ENCODE measurements at places on chromosomes 5 and 9.

DNA sequence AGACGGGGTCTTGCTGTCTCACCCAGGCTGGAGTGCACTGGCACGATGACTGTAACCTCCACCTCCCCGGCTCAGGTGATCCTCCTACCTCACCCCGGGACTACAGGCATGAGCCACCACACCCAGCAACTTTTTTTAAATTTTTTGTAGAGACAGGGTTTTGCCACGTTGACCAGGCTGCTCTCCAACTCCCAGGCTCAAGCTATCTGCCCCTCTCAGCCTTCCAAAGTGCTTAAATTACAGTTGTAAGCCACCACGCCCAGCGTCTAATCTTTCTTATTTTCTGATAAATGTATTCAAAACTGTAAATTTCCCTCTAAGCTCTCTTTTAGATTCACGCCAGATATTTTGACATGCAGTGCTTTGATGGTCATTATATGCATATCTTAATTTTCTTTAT, 10.3 kb downstream of the FRRS1L start:
- no peak for DNase-seq

DNA sequence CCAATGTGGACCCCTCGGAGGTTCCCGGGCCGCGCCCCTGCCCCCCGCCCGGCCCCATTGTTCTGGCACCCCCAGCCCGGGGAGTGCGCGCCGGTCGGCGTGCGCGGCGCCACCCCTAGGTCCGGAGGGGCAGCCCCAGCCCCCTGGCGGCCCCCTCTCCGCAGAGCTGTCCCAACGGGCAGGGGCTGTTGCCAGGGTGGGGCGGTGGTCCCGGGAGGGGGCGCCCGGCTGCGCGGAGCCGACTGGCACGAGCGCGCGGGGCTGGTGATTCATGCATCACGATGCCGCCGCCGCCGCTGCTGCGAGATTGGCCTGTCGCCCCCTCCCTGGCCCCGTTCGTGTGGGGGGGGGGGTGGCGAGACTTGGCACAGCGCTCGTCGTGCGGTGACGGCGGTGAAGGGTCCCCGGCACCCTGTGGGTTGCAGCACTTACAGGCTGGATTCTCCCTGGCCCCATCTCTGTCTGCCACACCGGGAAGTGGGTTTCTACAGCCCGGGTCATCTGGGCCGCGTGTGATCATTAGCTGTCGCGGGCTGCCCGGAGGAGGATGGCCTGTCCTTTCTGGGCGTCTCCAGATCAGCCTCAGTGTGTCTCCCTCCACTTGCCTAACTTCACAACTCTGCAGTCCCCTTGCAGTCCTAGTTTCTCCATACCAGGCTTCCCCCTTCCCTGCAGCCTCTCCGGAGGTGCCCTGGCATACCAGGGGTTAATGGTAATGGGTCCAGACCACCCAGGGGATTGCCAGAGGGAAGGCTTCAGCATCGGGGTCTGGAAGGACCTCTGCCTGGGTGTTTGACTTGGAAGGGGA, 858 bp downstream of the NCS1 start:
- DNase-seq = peak; percentile 27

DNA sequence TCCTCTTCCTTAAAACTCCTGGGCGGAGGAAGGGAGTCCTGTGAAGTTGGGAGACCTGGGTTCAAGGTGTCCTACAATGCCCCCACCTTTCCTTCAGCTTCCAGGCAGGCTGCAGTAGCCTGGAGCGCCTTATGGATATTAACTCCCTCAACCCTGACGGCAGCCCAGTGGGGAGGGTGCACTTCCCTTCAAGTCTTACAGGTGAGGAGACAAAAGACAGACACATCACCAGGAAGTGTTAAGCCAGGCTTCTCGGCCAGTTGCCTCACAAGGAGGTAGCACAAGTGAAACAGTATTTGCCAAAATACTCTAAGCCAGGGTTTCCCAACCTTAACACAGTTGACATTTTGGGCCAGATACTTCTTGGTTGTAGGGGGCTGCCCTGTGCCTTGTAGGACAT, 4.2 kb downstream of the TRIM7 start:
- DNase-seq = no peak

DNA sequence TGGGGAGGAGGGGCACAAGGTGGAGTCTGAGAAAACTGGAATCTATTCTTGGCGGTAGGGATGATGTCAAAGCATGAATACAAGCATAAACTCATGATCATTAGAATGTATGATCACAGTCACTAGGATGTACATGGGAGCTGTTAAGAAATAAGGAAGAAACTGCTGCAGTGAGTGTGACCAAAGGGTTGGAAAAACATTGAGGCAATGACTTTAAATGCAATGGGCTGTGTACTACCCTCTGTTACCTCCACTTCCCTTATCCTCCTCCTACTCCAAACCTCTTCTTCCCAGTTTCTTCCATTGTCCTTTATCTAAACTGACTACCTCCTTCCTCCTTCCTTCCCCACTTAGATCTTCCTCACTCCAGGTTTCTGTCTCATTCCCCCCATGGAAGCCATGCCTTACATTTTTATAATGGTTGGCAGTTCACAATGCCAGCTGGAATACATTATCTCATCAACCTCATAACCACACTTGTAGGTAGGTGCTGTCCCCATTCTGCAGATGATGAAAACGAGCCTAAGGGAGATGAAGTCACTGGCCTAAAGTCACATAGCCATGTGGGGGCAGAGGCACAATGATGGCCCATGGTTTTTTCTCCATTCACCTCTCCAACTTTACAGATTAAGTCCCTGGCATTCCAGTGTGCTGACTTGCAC, 21.9 kb upstream of the TNFSF15 start:
- no peak for DNase-seq
